AML-193 (cell line): ENCODE measurements at places on chromosomes 1 and 21.

GRCh38 chr1:91680556-91681155, 180.0 kb downstream of the CDC7 start:
- DNase-seq, result no peak

DNA sequence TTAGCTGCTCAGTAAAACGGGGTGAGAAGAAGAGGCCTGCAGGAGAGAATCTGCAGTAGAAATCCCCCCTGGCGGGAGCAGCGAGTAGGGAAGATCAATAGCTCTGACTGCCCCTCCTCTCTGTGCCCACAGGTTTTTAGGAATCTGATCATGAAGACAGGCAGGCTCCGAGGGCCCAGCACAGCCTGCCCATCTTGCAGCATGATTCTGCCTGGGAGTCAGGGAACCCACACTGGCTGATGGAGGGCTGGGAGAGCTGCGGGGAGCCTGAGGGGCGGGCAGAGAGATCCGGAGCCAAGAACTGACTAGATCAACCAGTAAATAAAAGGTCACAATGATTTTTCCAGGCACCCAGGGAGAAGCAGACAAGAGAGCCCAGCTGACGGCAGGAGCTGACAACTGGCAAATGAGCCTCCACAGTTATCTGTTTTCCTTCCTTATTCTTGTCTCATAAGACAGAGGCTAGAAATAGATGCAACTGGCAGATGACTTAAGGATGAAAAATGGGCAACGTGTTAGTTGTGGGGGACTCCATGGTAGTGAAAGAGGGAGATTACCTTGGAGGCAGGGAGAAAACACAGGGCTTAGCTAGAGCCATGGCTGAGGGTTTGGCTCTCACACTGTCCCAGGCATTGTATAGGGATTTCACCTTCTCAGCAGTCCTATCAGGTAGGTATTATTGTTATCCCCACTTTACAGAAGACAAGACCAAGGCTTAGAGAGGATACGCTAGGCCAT, 116.2 kb downstream of the PLXNA2 start:
- no peak for DNase-seq

GRCh38 chr1:53547231-53547790, 88.1 kb downstream of the DMRTB1 start:
- no peak for DNase-seq

- DNase-seq, result no peak
These were observed 14.0 kb upstream of the TRIM63 start for GRCh38 chr1:26081267-26082019.

GRCh38 chr21:28699186-28699585, 293.5 kb downstream of the LTN1 start:
- no peak for DNase-seq

DNA sequence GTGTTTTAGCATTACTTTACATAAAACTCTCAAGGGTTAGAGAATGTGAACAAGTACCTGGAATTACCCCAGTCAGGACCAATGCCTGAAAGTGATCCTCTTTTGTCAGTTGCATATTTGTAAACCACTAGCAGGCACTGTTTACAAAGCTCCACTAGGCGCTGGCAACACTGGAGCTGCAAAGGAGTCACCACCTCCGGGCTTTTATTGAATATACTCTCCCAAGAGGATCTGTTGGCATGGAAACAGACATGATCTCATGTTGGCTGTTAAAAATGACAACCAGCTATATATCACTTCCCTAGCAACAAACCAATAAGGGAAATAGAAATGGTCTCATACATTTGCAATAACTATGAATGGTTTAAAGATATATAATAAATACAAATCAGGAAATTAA, 116.0 kb downstream of the TTLL7 start:
- DNase-seq, result no peak

DNA sequence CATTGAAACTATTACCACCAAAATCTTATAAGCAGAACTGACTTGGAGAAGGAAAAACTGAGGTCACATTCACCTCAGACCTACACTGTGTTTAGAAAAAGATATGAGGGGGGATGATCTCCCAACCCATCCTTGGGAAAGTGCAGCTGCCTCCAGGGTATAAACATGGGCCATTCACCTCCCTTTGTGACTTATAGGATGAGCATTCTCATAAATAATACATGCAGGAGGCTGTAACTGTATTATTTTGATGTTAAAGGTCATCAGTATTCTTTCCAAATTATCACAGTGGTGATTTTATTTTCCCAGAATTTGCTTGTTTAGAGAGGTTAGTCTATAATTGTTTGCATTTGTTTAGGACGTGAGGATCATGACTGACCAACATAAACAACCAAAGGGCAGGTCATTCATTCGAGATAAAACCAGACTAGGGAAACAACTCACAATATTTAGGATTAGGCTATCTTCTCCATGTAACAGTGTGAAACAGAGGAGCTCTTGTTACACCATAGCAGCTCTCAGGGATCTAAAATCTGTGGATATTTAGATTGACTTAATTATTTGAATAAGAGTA, 109.2 kb upstream of the NR5A2 start:
- no peak for DNase-seq

DNA sequence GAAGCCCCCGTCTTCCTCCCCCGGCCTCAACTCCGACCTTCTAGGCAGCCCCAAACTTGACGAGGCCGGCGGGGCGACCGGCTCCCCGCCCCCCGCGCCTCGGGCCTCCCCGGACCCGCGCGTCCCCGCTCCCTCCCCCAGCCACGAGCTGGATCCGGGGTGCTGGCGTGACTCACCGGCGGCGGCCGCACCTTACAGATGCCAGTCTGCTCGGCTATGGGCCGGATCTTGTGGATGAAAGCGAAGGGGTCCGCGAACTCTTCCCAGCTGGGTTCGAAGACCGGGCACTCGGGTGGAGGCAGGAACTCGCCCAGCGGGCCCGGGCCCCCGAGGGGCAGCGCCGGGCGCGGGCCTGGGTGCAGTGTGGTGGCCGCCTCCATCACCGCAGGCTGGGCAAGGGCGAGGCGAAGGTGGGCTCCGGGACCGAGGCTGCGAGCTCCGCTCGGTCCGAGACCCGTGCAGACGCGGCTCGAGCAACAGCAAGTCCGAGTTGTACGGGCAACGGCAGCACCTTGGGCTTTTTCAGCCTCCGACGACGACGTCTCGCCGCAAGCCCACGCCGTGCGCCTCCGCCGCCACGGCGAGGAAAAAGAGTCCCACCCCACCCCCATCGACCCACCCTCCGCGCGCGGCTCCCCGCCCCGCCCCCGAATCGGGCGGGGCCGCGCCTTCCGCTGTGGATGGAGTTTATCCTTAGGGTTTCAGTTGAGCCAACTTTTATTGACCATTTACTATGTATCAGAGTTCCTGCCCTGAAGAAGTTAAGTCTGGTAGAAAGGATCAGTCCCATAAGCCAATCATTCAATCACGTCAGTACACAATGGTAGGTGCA, at the start of gene KDM5B:
TSS of gene KDM5B (minus strand) at position 496 of the 832 bp plus-strand sequence. CDS start at position 380, 116 bp downstream.
- peak; percentile 34 for DNase-seq

DNA sequence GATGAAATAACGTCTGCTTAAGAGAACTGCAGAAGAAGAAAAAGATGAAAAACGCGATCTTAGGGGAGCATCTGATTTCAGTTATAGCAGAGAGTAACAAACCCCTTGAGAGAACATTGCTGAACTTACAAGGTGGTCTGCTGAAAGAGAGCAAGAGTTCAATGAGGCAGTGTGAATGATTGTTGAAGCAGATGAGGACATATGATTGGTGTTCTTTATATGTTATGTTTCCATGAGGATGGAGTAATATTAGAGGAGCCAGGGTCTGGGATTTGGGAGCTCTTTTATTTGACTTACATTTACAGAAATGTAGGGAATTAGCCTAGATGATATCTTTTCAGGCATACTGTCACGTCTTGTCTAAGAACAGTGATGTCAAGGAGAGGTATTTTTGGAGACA, 1302.0 kb downstream of the KCNT2 start:
- no peak for DNase-seq

DNA sequence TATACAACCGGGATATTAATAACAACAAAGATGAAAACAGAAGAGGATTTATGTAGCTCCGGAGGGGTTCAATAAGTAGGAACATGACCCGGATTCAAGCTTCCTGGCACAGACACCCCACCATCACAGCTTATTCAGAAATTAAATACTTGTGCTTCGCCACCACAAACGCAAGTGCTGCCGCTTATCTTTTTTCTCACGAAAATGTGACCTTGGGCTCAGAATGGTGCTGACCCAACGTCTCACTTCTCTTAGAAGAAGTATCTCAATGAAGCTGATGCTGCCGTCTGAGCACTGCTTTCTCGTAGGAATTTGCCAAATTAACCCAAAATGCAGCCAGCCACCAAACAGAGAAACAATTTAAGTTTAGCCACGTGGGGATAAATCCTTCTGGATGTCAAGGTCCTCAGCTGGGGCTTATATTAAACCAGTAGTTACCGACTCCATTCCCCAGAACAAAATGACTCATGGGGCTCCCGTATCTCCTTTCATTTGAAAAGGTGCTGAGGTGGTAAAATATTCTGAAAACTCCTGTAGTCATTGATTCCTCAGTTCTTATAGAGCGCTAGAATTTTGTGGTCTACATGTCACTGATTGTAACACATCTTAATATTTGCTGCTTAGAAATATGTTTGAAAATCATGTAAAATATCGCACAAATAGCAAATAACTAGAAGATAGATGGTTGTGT, 466.7 kb downstream of the SMYD3 start:
- DNase-seq, result no peak

GRCh38 chr1:204875255-204875654, 4.6 kb downstream of the NFASC start:
- no peak for DNase-seq

DNA sequence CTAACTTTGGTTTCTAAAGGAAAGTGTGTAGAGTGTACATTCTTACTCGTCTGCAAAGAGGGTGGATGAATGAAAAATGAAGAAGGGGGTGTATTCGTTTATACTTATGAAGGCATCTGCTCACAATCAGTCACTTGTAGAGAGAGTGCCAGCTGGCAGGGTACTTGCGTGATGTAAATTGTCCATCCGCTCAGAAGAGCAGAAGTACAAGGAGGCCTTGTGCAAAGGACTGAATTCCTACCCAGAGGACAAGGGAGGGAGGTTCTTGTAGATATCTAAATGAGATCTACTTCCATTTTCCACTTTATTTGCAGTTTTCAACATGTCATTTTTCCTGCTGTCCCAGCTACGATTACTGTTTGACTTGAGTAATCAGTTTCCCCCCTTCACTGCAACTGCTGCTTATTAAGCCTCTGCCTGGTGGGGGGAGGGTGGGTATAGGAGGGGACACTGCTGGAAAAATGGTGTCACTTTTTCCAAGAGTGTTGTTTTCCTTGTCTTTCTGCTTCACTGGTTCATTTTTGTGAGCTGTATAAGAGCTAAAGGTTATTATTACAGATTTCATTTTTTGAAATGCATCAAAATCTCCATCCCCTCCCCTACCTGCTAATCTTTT, 67.3 kb downstream of the LAMC1 start:
- no peak for DNase-seq

DNA sequence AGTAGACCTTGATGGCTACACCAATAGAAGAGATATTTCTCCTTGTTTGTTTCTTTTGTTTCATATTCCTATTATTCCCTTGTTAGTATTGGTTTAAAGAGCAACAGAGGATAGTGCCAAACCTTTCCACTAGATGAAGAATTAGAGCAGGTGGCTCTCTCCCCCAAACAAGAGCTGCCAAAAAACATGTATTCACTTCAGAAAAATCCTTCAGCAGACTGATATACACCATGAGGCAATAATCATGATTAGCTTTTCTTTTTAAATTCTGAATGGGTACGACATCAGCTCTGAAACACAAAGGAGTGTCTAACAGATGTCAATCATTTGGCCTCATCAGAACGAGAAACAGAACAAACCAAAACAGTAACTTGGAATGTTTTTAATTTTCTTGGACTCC, 67.3 kb upstream of the MAP10 start:
- no peak for DNase-seq

- no peak for DNase-seq
These were observed 129.7 kb downstream of the DUSP10 start for GRCh38 chr1:221612047-221612777.

DNA sequence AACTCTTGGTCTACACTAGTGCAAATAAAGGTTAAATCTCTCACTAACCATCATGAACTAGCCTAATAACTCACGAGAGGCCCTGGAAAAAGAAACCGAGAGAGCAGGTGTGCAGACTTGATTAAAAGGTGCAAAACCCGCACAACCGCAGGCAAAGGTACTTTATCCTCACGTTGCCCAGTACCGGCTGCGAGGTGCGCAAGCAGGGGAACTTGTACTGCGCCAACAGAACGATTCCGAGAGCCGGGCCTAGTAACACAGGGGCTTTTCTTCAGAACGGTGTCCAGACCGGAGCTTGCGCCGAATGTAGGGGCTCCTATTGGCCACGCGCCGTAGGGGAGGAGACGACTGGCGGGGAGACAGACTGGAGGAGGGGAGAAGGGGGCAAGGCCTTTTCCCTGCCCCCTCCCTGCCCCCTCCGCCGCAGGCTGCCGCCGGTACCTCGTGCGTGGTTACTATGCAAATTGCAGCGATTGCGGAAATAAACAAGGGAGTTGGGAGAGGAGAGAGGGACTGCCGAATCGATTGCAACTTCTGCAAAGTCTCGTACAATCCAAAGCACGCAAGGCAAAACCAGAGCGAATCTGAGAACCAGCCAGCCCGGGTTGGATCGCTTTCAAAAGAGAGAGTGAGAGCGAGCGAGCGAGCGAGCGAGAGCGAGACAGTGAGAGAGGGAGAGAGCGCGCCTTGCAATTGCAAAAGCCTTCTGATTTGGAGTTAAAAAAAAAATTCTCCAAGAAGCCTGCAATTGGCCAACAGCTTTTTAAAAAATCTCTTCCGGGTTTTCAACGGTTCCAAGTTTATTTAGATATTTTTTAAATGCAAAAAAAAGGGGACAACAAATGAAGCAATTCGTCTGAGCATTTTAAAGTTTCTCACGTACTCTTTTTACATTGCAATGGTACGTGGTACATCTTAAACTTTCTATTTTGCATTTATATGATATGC, 5.4 kb upstream of the NFIA start:
- no peak for DNase-seq

DNA sequence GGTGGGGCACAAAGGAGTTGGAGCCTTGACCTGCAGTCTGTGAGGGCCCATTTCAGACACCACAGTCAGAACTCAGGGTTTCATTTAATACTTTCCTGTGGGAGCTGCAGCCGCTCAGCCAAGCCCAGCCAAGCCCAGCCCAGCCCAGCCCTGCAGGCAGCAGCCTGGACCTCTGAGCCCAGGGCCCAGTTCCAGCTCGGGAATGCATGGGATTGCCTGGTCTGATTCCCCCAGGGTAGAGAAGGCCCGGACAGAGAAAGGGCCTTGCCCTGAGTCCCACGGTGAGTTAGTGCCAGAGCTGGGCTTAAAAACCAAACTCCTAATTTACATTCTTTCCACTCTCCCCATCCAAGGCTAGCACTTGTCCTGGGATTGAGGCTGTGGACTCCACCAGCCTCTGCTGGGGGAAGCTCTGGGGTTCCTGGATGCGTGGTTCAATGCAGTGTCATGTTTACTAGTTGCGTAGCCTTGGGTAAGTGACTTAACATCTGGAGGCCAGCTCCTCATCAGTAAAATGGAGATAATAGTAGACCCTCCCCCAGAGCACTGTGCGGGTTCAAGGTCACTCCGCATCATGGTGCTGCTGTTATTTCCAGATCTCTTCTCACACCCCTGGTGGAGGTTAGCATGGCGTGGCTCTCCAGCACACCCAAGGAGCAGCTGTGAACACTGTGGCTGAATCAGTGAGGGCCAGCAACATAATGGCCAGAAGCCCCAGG, 29.2 kb upstream of the PKP1 start:
- no peak for DNase-seq

GRCh38 chr21:44994047-44994694, 54.3 kb downstream of the SLX9 start:
- DNase-seq, result no peak

GRCh38 chr1:177897998-177898654, 71.7 kb downstream of the SEC16B start:
- DNase-seq, result no peak

- no peak for DNase-seq
These were observed 414.1 kb upstream of the PROX1 start for GRCh38 chr1:213573648-213574009.

- DNase-seq, result no peak
These were observed 57.4 kb upstream of the CITED4 start for GRCh38 chr1:40919475-40920011.
